ENCODE measurements at places on chromosomes 5 and 9.
A peak's percentile ranks its signal among the peaks of the same experiment; 100 is the strongest.

- DNase-seq: no peak
These were observed at the start of gene IL9 for GRCh38 chr5:135895474-135896006. TSS of gene IL9 (minus strand) at chr5:135895841. CDS start at chr5:135895816, 25 bp downstream.

DNA sequence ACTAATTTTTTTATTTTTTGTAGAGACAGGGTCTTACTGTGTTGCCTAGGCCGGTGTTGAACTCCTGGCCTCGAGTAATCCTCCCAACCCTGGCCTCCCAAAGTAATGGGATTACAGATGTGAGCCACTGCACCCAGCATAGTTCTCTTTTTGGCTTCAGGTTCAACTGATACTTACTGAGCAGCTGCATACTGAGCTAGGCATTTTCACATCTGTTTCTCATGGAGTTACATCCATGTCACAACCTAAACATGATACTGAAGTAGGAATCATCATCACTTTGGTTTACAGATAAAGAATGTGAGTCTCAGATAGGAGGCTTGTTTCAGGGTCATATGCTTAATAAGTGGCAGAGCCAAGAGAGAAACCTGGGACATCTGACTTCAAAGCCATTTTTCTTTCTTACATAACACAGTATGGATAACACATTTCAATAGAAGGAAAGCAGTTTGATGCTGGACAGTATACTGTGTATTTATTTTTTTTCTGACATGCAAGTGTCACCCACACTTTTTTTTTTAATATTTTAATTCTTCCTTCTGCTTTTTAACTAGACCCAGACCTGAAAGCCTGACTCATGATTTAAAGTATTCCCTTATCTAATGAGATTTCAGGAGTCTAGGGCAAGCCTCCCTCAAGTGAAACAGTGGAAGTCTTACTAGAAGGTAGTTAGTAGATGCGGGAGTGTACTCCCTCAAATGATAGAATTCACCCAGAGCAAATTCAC lies 90.8 kb downstream of the HACD4 start:
- DNase-seq: no peak

DNA sequence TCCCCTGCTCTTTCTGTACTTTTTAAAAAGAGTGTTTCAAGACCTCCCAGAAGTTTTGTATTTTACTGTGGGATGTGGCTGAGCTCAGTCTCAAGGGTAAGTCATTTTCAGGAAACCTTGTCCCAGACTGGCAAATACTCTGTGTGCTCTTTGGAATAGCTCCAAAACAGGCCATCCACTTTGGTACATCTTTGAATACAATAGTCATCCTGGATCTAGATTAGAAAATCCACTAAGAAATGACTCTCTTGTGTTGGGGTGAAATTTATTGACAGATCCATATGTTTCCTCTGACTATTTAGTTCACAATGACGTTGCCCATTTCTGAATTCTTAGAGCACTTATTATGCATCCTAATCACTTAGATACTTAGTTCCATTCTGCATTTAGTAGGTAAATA lies 95.2 kb downstream of the PLCXD3 start:
- no peak for DNase-seq

GRCh38 chr9:130899051-130899748 lies 2.6 kb upstream of the QRFP start:
- no peak for DNase-seq

- DNase-seq: no peak
These were observed 21.4 kb downstream of the ALDH1A1 start for GRCh38 chr9:72931437-72931836.

- no peak for DNase-seq
These were observed 646 bp downstream of the SWI5 start for GRCh38 chr9:128276574-128277270.

- DNase-seq: no peak
These were observed 42.3 kb downstream of the B4GALT1 start for GRCh38 chr9:33124751-33125381.

- no peak for DNase-seq
These were observed 26.9 kb downstream of the FGD3 start for GRCh38 chr9:92974161-92974661.

- DNase-seq: no peak
These were observed 657.5 kb upstream of the DMAC1 start for GRCh38 chr9:8457055-8457454.

GRCh38 chr5:116765441-116765840 lies 190.8 kb upstream of the SEMA6A start:
- DNase-seq: no peak

- DNase-seq: peak; percentile 22
These were observed 265.4 kb downstream of the RASEF start for GRCh38 chr9:82797534-82797933.

DNA sequence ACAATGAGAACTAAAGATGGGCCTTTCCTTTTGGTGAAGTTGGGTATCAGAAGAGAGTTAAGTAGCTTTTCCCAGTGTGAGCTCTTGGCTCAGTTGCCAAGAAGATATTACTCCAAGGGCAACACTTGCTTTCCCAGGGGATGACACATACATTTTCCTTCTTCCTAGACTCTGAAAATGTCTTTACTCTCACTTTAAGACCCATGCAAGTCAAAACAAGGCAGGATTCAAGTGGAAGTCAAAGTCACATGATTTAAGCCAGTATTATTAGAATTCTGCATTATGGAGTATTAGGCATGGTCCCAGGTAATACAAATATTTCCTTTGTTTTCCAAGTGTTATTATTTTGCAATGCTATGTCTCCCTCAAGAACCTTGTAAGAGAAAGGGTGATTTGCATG lies 175.1 kb downstream of the PPP2R2B start:
- DNase-seq: no peak

DNA sequence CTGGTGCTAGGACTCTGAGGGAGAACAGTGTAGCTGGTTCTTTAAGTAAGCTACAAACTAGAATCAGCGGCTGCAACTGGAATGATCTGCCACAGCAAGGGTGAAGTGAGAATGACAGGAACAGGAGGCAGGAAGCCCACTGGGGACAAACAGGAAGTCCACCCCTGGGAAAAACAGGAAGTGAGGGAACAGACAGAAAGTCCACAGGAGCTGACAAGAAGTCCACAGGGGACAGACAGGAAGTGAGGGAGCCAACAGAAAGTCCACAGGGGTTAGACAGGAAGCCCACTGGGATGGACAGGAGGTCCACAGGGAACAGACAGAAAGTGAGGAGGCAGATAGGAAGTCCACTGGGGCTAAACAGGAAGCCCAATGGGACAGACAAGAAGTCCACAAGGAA lies 15.5 kb downstream of the ADAMTS16 start:
- DNase-seq: no peak

GRCh38 chr9:31916591-31917241 lies 467.7 kb upstream of the ACO1 start:
- no peak for DNase-seq

DNA sequence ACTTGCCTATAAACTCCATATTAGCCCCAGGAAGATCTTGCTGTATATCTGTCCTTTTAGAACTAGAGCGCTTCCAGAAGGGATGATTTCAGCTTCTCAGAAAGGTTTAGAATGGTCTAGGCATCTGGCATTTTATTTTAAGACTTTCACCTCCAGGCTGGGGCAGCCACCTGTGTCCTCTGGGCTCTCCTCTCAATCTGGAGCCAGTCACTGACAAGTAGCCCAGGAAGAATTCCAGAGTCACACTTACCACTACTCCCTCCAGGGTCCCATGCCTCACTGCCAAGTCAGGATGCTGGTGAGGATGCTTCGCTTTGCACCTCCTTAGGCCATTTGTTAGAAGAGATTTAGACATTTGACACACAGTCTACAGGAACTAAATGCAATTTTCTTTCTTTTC lies 20.8 kb downstream of the B4GALT1 start:
- no peak for DNase-seq

- DNase-seq: no peak
These were observed 634.7 kb upstream of the ARRDC3 start for GRCh38 chr5:92017776-92018175.

DNA sequence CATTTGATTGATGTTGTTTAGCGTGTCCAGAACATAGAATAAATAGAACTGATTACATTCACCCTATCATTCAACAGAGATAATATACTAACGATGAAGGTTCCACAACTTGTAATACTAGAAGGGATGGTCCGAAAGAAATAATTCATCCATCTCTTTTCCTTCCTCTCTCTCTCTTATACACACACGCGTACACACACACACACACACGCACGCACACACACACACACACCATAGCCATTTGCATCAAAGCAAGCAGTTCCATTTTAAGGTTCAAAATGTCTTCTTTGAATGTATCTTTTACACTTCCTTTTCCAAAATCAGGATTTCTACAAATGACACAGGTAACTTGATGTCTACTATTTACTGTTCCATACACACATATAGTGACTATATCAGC lies 887 bp downstream of the GDA start:
- no peak for DNase-seq

- DNase-seq: peak; percentile 83
These were observed 31.4 kb upstream of the EGFL7 start for GRCh38 chr9:136631038-136632000.

- DNase-seq: no peak
These were observed 167.8 kb downstream of the GABRB2 start for GRCh38 chr5:161378701-161379100.

DNA sequence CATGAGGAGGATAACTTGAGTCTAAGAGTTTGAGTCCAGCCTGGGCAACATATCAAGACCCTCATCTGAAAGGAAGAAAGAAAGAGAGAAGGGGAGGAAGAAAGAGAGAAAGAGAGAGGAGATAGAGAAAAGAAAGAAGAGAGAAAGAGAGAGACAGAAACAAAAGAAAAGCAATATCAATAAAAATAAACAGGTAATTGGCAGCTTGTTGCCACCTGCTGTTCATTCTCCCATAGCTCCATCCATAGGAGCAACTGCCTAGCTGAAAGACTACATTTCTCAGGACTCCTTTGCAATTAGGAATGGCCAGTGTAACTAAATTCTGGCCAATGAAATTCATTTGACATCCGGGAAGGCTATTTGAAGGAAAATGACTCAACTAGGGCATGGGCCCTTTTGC lies 4.6 kb upstream of the TTC39B start:
- DNase-seq: no peak

- no peak for DNase-seq
These were observed 148.4 kb upstream of the NFIL3 start for GRCh38 chr9:91572044-91572443.

GRCh38 chr9:33320568-33321261 lies 30.4 kb downstream of the NFX1 start:
- DNase-seq: no peak

GRCh38 chr5:178486239-178486641 lies 104.0 kb downstream of the COL23A1 start:
- no peak for DNase-seq

GRCh38 chr5:6768590-6769230 lies 55.5 kb downstream of the TENT4A start:
- no peak for DNase-seq

DNA sequence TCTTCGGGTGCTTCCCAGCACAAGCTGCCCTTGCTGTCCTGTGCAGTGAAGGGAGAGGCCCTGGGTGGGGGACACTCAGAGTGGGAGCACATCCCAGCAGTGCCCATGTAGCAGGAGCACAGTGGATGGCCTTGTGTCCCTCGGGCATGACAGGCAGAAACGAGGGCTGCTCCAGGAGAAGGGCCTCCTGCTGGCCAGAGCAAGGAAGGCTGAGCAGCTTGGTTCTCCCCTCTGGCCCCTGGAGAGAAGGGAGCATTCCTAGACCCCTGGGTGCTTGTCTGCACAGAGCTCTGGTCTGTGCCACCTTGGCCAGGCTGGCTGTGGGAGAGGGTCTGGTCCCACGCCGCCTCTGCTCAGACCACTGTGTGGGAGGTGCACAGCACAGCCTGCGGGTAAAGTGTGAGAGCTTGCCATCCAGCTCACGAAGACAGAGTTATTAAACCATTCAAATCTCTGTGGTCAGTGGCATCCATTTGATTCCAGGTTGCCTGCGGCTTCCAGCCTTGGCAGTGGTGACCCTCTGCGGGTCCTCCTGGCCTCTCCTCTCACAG lies 18.3 kb downstream of the FBXW5 start:
- no peak for DNase-seq

- no peak for DNase-seq
These were observed 10.5 kb downstream of the CXCL14 start for GRCh38 chr5:135568246-135568645.

GRCh38 chr5:120910629-120911028 lies 446.5 kb downstream of the PRR16 start:
- no peak for DNase-seq

GRCh38 chr9:26205261-26205660 lies 527.0 kb upstream of the TUSC1 start:
- DNase-seq: no peak

- peak; percentile 69 for DNase-seq
These were observed 669.9 kb downstream of the PTPRD start for GRCh38 chr9:9942764-9943424.

- DNase-seq: no peak
These were observed 113.4 kb upstream of the MSX2 start for GRCh38 chr5:174610968-174611367.

GRCh38 chr5:137090151-137090550 lies 409.0 kb downstream of the SPOCK1 start:
- no peak for DNase-seq

- DNase-seq: peak; percentile 47
These were observed 1.4 kb downstream of the MARCHF3 start for GRCh38 chr5:127028822-127029457.

DNA sequence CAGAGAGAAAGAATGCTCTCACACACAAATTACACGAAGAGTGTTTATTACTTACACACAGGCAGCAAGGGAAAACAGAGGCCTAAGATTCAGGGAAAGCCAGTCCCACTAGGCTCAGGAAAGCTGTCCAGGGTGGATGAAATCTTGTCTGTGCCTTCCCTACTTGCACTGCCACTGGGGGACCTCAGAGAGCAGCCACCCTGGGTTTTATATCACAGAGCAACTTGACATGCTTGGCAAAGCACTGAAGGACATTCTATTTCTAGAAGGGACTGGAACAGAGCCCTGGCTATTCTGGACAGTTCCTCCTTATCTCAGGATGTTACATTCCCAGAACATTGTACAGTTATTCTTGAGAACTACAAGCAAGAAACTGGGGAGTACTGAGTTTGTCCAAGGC lies 7.5 kb upstream of the PRSS3 start:
- DNase-seq: no peak

DNA sequence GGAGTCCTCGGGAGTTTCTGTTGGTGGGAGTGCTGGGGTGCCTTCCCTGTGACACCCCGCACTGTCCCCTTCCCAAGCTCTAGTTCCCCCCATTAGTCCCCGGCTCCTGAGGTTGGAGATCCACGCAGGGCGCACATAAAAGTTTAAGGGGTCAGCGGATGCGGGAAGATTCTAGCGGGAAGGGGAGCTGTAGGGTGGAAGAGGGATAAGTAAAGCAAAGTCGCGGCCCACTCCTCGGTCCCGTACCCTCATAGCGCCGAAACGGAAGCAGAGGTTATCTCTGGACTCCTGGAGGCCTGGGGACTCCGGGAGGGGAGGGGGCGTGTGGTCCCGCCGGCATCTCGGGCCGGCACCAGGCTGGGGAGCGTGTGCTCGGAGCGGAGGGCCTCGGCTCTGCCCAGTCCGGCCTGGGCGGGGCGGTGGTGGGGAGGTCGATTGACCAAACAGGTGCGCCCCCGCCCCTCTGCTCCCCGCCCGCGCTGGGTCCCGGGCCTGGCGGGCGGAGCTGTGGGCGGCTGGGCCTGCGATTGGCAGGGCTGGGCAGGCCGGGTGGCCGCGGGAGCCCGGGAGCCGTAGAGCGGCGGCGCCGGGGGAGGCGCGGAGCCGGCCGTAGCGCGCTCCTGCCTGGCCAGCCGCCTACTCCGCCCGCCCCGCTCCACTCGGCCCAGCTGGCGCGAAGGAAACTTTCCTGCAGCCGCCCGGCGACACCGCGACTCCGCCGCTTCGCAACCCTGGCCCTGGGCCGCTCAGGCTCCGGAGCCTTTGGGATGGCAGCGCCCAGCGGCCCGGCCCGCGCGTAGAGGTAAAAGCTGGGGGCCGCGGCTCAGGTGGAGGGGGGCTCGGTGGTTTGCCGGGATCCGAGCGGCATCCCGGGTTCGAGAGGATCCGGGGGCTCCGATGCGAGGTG lies 52.2 kb upstream of the DAB2IP start:
- DNase-seq: peak; percentile 22
